ENCODE measurements at places on chromosomes 5 and 9.

GRCh38 chr9:34034698-34035065, 14.0 kb downstream of the UBAP2 start:
- no peak for DNase-seq

DNA sequence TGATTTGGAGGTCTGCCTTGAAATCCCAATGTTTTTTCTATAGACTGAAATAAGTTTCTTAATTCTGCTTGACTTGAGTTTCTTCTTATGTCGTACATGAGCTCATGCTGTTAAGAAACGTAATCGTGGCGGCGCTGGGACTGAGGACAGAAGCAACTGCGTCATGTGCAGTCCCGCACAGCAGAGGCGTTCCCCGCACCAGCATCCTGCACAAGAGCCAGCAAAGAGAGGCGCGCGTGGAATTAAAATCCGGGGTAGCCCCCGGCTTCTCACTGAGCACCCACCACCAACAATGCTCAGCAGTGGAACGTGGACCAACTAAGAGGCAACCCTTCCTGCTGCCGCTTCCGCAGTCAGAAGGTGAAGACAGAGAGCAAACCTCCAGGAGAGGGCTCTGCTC, 496.2 kb upstream of the ADAMTS16 start:
- no peak for DNase-seq

DNA sequence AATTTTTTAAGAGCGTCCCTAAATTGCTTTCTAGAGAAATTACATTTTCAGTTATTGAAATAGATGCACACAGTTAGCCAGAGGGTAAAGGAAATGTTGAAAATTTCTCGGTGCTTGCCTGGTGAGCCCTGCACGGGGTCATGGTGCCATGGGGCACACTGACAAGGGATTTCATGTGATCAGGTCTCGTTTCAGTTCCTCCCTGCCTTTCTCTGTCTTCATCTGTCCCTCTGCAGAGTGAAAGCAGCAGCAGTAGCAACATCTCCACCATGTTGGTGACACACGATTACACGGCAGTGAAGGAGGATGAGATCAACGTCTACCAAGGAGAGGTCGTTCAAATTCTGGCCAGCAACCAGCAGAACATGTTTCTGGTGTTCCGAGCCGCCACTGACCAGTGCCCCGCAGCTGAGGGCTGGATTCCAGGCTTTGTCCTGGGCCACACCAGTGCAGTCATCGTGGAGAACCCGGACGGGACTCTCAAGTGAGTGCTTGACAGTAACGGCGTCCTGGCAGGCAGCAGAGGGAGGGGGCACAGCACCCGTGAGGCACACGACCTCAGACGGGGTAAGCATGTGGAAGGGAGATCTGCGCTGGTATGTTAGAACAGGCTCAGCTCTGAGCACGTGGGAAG, 89.1 kb upstream of the OTULINL start:
- no peak for DNase-seq

DNA sequence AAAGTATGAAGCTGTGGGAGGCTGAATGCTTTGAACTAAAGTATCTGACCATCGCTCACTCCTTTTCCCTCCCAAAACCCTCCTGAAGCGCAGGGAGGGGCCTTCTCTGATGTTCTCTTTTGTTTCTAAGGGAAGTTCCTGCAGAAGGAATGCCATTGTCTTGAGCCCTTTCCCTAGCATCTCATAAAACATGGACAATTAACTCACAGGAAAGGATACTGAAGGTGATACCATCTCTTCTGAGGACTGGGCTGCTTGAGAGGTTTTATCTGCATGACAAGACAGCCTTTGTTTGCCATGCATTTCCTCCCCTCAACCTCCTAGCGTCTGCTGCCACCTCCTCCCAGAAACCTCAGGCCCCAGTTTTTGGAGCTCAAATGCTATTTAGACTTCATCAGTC, 4.3 kb upstream of the RMND5B start:
- no peak for DNase-seq

GRCh38 chr9:106487266-106487665, 375.7 kb upstream of the ZNF462 start:
- DNase-seq, result no peak

GRCh38 chr5:168177831-168178450, 113.5 kb upstream of the WWC1 start:
- DNase-seq, result no peak

- peak; percentile 77 for DNase-seq
These were observed 1.0 kb downstream of the ADAMTS19 start for GRCh38 chr5:129460936-129461710.

All from HuH-7 (cell line).